ENCODE measurements at places on chromosomes 16 and 17.

DNA sequence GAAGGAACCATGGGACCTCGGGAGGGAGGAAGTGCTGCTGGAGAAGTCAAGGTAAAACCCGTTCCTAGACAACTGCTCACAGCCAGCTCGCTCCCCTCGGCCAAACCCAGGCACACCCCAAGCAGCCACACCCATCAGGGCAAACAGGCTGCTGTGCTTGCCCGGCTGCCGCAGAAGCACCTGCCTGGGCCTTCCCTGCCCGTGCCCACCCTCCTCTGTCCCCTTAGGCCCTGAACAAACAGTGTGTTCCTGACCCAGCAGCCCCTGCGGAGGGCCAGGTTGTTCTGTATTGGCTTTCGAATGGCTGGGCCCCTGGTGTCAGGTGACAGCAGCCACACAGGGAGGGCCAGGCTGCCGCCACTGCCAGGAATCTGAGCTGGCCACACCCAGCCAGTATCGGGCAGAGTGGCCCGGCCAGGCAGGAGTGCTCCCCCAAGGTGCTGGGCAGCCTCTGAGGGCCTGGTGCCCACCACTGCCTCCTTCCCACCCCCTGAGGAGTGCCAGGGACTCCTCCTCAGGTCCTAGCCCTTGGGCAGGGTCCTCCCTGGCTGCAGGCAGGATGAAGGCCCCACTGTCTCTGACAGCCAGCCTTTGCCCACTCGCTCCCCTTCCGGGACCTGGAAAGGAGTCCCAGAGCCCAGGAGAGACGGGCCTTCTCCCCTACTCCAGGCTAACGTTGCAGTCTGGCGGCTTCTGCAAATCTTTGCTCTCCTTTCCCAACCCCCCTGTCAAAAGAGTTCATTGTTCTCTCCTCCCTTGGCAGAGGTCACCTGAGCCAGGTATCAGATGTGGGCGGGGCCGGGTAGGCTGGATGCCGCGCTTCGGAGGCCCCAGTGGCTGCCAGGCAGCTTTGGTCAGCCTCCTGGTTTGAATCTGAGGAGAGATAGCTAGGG lies 24.0 kb downstream of the LLGL2 start:
- no peak overlapping the region for H3K4me3 ChIP-seq
- H3K4me1 ChIP-seq = no peaks in the 10 kb centered on the region
- H3K27ac ChIP-seq = no peak overlapping the region
- H3K36me3 ChIP-seq = no peaks in the 10 kb centered on the region
- H3K27me3 ChIP-seq = peaks cover 2% of the 10 kb centered on the region
- no peak for DNase-seq

DNA sequence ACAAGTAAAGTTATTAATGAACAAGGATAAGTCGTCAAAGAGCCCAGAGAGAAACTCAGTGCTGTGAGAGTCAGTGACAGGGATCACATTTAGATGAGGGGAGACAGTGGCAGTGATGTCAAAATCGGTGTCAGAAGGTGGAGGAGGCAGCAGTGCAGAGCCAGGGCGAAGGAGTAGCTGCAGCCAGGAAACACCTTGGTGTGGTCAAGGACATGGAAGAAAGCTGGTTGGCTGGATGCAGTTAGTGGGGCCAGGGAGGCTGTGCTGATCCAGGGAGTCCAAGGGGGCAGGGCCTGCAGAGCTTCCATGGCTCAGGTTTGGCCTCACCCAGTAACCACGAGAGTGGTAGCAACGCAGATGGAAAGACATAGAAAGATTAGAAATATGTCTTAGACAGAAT lies 50.7 kb upstream of the ADORA2B start:
- H3K27ac ChIP-seq = no peak overlapping the region
- H3K4me1 ChIP-seq = peaks cover 4% of the 10 kb centered on the region
- DNase-seq = no peak
- no peak overlapping the region for H3K4me3 ChIP-seq
- H3K27me3 ChIP-seq = no peaks in the 10 kb centered on the region
- no peaks in the 10 kb centered on the region for H3K36me3 ChIP-seq

DNA sequence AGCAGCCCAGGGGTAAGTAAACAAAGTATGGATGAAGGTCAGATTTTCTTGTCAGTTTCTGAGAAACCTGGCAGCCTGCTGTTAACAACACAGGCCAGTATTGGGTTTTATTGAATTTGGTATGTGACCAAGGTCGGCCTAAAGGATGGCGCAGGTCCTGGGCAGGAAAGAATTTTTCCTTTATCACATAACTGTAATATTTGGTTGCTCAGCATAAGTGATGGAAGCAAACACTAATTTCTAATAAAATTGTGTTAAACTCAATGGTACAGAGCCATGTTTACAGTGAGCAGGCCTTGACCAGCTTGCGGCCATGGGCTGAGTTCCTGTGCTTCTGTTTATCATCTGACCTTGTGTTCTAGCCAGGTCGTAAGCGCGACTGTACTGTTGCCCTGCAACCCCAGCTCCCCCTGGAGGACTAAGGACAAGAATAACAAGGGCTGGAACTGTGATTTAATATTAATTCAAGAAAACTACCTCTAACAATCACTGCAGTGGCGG lies 10.5 kb downstream of the POLDIP2 start:
- DNase-seq = no peak
- peaks cover 12% of the 10 kb centered on the region for H3K36me3 ChIP-seq
- H3K4me3 ChIP-seq = no peak overlapping the region
- no peaks in the 10 kb centered on the region for H3K27me3 ChIP-seq
- no peaks in the 10 kb centered on the region for H3K4me1 ChIP-seq
- no peak overlapping the region for H3K27ac ChIP-seq

DNA sequence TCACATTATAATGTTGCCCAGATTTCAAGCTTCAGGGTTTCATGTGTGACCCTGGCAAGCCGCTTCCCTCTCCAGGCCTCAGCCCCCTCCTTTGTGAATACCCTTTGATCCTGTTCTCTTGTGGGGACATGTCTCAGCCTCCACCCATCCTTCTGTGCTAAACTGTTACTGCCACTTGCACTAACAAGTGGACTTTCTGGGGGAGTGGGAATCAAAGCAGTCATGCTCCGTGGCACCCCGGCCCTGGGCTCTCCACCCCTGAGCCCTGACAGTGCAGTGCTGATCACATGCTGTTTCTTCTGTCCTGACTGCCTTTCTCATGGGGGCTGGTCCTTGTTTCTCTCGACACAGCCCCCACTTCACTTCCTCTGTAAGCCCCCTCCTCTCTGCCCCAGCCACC lies 9.7 kb upstream of the DCAF7 start:
- no peaks in the 10 kb centered on the region for H3K36me3 ChIP-seq
- DNase-seq = no peak
- H3K27me3 ChIP-seq = peaks cover 6% of the 10 kb centered on the region
- peak overlapping the region; percentile 20 for H3K27ac ChIP-seq

DNA sequence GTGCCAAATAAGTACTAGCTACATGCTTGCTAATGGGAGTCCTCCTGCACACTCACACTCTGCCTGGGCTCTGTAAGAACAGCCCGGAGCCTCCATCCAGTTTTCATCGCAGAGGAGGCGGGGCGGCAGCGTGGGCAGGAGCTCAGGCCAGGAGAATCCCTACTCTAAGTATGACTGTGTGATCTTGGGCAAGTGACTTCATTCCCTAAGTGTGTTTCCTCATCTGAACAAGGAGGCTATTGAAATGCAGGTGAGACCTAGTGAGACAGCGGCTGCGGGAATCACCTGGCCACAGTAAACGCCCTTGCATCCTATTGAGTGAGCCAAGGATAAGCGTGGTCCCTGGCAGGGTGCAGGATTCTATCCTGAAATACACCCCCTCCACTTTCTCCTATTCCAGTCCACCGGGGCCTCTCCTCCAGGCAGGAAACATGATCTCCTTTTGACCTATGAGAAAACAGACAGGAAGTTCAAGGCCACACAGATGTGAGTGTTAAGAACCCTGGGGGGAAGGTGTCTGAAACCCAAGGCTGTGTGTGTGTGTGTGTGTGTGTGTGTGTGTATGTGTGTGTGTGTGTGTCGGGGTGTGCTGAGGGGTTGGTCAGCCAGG lies 5.2 kb upstream of the RAI1 start:
- DNase-seq = no peak
- peaks cover 2% of the 10 kb centered on the region for H3K27me3 ChIP-seq
- H3K4me3 ChIP-seq = peak overlapping the region; percentile 42
- no peaks in the 10 kb centered on the region for H3K36me3 ChIP-seq
- no peak overlapping the region for H3K27ac ChIP-seq
- peaks cover 51% of the 10 kb centered on the region for H3K4me1 ChIP-seq

DNA sequence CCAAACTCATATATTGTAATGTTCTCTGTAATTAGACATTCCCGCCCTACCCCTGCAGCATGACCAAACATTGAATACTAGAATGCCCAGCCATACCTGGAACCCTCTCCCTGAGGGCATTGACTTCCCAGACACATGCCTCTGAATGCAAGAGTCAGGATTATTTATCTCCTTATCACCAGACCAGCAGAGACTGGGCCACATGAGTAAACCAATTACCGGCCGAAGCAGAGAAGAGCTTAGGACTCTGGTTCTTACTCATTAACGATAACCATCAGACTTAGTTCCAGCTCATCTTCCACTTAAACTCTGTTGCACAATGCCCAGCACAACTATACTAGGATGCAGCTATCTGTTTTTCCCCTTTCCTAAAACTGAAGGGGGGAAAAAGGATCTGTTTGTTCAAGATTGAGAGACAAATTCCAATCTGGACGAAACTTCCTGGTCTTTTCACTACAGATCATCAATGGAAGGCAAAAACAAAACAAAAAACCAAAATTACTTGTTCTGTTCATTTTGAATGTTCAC lies 88.2 kb upstream of the CORO6 start:
- DNase-seq = no peak
- H3K27ac ChIP-seq = no peak overlapping the region
- H3K4me1 ChIP-seq = peaks cover 12% of the 10 kb centered on the region
- H3K36me3 ChIP-seq = peaks cover 6% of the 10 kb centered on the region
- H3K4me3 ChIP-seq = no peak overlapping the region
- no peaks in the 10 kb centered on the region for H3K27me3 ChIP-seq

GRCh38 chr16:51538707-51539498 lies 387.8 kb upstream of the SALL1 start:
- no peaks in the 10 kb centered on the region for H3K27me3 ChIP-seq
- H3K4me1 ChIP-seq = peaks cover 72% of the 10 kb centered on the region
- H3K36me3 ChIP-seq = no peaks in the 10 kb centered on the region
- H3K27ac ChIP-seq = no peak overlapping the region
- H3K4me3 ChIP-seq = peak overlapping the region; percentile 23

DNA sequence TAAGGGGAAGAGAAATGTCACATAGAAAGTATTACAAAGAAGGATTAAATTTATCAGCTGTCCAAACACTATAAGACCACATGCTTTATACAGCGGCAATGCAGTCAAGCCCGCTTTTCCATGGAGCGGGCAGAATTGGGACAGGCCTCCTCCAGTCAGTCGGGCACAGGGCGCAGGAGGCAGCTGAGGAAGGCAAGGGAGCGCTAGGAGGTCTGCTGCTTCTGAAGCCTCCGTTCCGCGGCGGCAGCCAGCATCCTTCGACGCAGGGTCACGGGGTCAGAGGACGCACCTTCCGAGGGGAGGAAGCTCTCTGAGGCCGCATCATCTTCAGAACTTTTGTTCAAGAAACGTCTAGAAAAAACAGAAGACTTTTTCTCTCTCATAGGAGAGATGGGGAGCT lies 62.6 kb downstream of the AMFR start:
- H3K4me1 ChIP-seq = peaks cover 8% of the 10 kb centered on the region
- no peaks in the 10 kb centered on the region for H3K27me3 ChIP-seq
- DNase-seq = no peak
- H3K4me3 ChIP-seq = no peak overlapping the region
- H3K27ac ChIP-seq = no peak overlapping the region
- H3K36me3 ChIP-seq = no peaks in the 10 kb centered on the region

DNA sequence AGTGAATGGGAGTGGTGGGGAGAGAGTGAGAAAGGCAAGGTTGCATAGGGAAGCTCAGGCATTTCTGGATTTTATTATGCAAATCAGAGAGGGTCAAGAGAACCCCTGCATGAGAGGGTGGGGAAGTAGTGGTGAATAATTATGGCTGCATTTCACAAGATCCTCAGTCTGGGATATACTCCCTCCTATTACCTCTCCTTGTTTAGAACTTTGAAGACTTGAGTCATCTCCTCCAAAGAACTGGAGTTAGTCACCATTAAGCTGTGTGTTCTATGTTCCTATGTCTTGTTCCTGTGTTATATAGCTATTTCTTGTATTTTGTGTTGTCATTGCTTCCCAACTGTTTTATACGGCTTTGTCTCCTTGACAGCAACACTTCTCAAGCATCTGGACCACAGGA lies 18.4 kb downstream of the SOX9 start:
- no peak for DNase-seq
- H3K36me3 ChIP-seq = no peaks in the 10 kb centered on the region
- H3K4me1 ChIP-seq = peaks cover 11% of the 10 kb centered on the region

GRCh38 chr16:65480281-65481091 lies 358.6 kb upstream of the CDH11 start:
- no peak overlapping the region for H3K4me3 ChIP-seq
- no peaks in the 10 kb centered on the region for H3K36me3 ChIP-seq
- peaks cover 5% of the 10 kb centered on the region for H3K27me3 ChIP-seq
- H3K4me1 ChIP-seq = peaks cover 5% of the 10 kb centered on the region
- no peak for DNase-seq

DNA sequence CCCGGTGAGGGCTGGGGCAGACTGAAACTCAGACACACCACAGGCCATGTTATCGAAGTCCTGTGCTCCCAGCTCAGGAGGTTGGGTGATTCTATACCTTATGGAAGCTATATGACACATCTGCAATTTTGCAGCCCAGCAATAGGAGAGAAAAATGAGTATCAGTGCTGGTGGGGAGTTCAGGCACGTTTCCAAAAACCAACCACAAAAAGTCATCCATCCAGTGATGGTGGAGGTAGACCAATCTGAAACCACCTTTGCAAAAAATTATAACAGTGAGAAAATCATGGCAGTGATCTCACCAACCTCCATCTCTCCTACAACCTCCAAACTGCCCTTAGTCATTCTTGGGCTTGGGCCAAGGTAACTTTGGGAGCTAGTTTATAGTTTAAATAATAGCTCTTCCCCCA lies 327.9 kb downstream of the SLC39A11 start:
- H3K27ac ChIP-seq = no peak overlapping the region
- no peak overlapping the region for H3K4me3 ChIP-seq
- H3K27me3 ChIP-seq = no peaks in the 10 kb centered on the region

GRCh38 chr17:1360975-1361374 lies 39.0 kb downstream of the YWHAE start:
- H3K27me3 ChIP-seq = no peaks in the 10 kb centered on the region
- peaks cover 31% of the 10 kb centered on the region for H3K36me3 ChIP-seq
- no peak for DNase-seq
- H3K4me3 ChIP-seq = peak overlapping the region; percentile 54

DNA sequence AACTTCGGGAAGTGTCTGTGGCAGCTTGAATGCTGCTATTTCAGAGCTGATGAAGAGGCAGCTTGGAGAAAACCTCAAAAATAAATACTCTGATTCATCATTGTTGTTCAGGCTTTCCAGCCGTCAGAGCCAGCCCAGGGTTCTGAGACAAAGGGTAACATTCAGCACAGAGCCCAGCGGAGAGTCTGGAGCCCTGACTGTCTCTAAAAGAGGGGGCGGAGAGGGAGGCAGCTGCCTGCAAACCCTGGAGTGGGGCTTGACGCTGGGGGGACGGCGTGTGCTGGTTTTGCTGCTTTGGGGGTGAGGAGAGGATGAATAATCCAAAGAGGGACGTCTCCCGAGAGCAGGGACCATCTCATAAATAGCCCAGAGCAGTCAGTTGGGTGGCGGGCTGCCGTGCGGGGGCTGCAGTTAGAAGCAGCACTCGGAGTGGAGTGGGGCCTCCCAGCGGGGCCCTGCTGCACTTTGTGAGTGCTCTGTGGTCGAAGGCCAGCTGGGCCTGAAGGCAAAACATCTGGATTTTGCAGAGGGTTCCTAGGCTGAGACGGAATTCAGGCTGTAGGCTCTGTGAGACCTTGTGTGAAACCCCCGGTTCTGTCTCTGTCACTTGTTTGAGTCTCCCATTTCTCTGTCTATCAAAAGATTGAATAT lies 237.8 kb downstream of the PRKCA start:
- H3K4me1 ChIP-seq = peaks cover 66% of the 10 kb centered on the region
- DNase-seq = peak; percentile 53
- peaks cover 5% of the 10 kb centered on the region for H3K27me3 ChIP-seq

Measured in neural crest cell (in vitro differentiated cells).